Hematopoietic multipotent progenitor cell treated with erythropoietin and hydrocortisone succinate and interleukin-3 and kit ligand, for 17 days (in vitro differentiated cells): ENCODE measurements at places on chromosomes 2 and 18.

GRCh38 chr18:36139245-36139644 lies 9.5 kb downstream of the ELP2 start:
- no peak for DNase-seq

GRCh38 chr2:205659922-205660321 lies 22.4 kb upstream of the NRP2 start:
- no peak for DNase-seq

GRCh38 chr2:164913640-164914350 lies 41.5 kb downstream of the SLC38A11 start:
- peak; percentile 17 for DNase-seq

DNA sequence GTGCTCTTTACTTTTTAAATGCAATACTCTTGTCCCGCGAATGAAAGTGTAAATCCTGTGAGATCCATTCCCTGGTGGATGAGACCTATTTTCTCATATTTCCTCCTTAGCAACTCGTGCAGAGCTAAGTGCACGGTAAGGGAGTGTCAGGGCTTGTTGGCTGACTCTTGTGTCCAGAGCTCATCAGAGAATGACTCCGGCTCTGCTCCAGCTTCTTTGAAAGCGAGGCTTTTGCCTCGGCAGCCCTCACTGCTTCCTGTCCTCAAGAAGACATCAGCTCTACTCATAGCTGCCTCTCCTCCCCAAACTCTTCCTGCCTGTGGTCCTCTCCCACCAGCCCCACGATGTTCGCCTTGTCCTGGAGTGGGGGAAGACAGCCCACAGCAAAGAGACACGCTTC lies 70.7 kb downstream of the LIPG start:
- no peak for DNase-seq

DNA sequence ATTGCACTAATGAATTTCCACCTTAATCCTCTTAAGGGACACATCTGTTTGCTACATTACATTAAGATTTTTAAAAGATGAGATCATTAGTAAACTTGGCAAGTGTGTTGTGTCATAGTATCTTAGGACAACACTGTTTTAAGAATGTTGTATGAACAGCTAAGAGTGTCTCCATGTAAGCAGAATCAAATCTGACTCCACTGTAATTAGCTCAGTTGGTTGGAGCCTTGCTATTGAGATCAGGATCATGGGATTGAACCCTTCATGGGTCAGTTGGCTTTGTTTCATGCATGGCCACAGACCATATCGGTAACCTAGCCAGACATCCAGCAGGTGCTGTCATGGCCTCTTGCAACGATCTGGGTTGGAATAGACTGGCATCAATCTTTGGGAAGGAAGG lies 5.2 kb downstream of the FHOD3 start:
- DNase-seq = no peak

- no peak for DNase-seq
These were observed 41.3 kb upstream of the GBX2 start for GRCh38 chr2:236209535-236209934.

DNA sequence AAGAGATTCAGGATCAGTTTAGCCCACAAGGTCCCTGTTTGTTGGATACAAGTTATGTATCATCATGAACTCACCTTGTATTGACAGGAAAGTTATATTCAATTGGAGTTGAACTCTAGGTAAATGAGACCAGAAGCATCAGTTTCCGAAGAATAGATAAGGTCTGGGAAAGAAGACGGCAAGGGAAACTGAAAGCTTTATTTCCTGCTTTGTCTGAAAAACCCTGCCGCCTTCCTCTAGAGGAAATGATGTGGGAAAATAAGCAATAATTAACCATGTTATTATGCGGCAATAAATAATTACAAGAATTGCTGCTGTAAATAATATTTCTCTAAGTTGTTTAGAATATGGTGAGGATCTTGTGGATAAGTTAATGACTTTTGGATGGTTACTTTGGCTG lies 32.0 kb downstream of the LPIN1 start:
- DNase-seq = no peak

- DNase-seq = no peak
These were observed 66.9 kb upstream of the ITM2C start for GRCh38 chr2:230797515-230798495.

GRCh38 chr2:64391424-64391823 lies 62.5 kb upstream of the LGALSL start:
- DNase-seq = no peak

- no peak for DNase-seq
These were observed 16.3 kb upstream of the HPCAL1 start for GRCh38 chr2:10286216-10287037.

- DNase-seq = no peak
These were observed 249.0 kb downstream of the ZEB2 start for GRCh38 chr2:144270951-144271350.

DNA sequence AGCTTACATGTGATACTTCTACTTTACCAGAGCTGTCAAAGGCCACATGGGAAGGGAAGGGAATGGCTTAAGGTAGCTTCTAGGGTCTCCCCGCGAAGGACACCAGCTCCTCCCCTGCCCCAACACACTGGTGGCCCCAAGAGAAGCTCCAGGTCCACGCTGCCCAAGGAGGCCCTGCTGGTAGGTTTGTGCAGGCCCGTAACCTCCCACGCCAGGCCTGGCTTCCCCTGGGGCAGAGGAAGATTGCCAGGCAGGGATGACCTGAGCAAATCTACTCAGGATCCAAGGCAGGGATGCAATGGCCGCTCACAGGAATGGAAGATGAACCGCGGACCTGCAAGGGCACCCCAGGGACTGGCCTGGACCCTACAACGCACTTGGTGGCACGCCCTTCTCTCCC lies 205.1 kb downstream of the MGAT5 start:
- DNase-seq = no peak

GRCh38 chr2:224987733-224988132 lies 54.5 kb downstream of the DOCK10 start:
- no peak for DNase-seq

GRCh38 chr2:176562359-176563078 lies 293.3 kb downstream of the MTX2 start:
- no peak for DNase-seq

DNA sequence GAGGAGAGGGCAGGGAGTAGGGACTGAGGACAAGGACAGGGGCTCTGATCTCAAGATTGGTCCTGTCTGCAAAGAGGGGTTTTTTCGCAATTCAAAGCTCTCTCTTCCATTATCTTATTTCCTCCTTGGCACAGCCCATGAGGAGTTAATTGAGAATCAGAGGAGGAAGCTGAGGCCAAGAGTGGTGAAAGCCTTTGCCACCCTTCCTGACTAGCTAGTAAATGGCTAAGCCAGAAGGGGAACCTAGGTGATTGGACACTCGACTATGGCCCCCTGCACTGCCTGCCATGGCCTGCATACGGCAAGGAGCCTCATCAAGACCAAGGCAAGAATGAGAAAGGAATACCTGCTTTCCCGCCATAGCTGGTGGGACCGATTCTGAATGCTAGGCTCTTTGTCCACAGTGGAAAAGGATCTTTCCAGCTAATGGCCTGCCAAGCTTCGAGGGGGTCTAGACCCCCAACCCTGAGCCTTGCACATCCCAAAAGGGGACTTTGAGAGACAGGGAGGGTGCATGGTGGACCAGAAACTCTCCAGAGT lies 237.9 kb downstream of the HAUS1 start:
- DNase-seq = no peak

DNA sequence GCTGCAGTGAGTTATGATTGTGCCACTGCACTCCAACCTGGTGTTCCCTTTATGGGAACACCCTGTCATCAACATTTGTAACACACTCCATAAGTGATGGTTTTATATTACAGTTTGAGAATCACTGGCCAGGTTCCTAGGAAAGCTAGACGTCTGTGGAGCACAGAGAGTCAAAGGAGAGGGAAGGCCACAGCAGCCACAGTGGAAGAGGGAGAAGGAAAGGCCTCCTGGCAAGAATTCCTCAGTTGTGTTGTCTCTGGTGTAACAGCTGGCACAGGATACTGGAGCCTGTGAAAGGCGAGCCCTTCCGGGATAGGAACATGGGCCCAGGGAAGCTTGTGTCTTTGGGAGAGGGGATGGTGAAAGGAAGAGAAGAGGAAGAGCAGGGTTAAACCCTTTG lies 360.5 kb upstream of the PIK3C3 start:
- DNase-seq = no peak

DNA sequence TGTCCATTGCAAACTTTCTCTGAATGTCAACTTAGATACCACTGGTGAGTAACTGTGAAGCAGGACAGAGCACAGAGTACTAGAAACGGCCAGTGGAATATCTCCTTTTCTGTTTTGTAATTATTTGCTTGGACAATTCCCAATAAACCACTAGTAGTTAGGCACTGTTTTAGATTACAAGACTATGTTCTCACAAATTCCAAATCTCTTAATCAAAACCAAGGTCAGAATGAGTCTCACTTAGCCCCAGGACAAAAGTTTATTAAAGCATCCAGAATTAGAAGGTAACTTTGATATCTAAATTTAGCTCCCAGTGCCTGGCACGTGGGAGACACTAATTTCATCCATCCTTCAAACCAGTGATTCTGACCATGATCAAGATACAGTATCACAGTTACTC lies 89.0 kb downstream of the ZNF521 start:
- no peak for DNase-seq

DNA sequence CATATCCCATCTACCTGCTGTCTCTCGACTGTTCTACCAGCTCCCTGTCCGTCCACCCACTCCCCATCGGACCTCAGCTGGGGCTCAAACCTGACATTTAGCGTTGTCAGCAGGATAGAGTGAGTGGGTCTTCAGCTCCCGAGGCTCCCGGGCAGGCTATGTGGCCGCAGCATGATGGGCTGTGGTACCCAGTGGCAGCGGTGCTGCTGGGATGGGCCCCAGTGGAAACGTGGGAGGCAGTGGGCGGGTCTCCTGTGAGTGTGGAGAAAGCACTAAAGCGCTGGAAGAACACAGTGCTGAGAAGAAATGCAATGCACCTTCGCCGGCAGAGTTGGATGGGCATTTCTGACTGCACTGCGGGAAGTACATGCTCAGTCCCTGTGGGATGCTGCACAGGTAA lies 204.8 kb upstream of the SYT4 start:
- no peak for DNase-seq

GRCh38 chr2:48464264-48464795 lies 65.6 kb upstream of the STON1 start:
- DNase-seq = no peak

DNA sequence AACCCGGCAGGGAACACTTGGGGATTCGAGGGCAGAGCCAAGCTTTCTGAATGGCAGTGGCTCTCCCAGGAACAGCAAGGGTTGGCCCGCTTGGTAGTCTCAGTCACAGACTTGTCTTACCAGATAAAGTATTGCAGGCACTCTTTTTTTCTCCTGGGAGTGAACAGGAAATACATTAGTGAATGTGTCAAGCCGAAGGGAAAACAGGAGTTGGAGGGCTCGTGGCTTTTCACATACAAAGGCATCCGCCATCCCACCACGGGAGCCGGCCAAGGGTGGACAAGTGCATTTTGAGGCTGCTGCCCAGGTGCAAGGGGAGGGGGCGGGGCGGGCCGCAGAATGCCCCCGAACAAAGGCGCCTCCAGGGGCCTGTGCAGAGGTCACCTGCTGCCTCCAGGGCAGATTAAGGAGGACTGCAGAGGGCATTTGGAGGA lies 163.3 kb upstream of the SIX3 start:
- no peak for DNase-seq

GRCh38 chr2:67476809-67477790 lies 80.0 kb downstream of the ETAA1 start:
- DNase-seq = no peak

DNA sequence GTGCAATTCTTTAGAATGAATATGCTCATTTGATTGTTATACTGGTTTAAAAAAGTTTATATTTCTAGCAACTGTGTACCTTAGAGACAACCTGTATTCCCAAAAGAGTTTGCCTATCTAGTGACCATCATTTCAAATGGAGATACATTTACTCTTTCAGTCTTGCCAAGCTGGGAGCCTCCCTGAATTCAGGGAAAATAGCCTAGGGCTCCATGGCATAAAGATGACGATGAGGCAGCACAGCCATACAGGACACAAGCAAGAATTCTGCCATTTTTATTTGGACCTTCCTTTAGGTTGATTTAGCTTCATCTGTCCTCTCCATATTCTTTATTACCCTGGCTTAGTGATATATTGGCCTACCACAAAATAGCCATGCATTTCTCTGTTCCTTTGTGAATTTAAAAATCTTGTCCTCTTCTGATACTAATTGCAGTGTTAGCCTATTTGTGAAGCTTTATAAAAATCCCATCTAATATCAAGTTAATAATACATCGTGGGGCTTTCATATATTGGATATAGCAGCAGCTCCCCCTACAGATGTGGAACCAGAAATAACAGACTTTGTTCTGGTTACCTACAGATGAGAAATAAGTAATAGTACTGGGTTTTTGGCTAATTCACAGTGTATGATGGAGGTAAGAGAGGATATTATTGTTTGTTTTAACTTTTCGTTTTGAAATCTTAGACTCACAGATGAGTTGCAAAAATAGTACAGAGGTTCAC lies 1661.9 kb upstream of the PIK3C3 start:
- DNase-seq = no peak

DNA sequence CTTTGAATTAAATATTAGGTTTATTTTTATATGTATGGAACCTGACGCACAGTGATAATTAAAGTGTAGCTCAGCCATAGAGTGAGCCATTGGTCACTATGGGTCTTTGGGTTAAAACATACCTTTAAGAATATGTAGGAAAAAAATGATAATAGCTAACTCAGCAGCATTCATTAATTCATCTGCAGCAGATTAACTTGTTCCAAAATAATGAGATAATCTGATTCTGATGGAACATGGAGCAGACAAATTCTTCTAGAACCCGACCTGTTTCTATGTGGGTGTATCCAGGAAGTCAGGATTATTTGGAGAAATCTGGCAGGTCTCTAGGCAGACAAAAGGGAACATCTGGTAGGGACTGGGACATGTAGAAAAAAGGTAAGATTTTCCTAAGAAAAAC lies at the start of gene XIRP2:
Gene XIRP2, plus strand, starts transcription at position 301 of the 400 bp plus-strand sequence. CDS start 15,003 bp downstream, outside the sequence.
- DNase-seq = no peak

DNA sequence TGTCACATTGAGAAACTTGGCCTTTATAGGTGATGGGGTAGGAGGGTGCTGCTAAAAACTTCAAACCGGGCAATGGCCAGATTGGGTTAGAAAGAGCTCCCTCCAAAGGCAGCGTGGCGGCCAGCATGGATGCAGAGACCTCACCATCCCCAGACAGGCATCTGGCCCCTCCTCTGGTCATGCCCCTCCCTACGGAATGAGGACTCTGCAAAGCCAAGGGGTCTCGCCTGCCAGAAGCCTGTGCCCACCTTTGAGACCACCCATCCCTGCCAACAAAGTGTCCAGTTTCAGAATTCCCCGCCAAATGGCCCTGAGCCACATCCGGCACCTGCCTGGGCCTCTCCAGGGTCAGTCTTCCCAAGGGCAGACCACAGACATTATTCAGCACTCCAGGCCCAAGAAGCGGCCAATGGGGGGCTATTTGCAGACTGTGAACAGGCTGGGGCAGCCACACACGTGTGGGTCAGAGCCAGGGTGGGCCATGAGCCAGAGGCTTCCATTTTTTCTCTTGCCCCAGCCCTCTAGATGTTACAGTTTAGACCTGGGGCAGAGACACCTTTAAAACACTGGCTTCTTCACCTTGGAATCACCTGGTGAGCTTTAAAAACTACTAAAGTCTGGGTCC lies 4.2 kb upstream of the ATP6V1B1 start:
- DNase-seq = no peak

GRCh38 chr2:73218298-73218697 lies 4.3 kb downstream of the SMYD5 start:
- DNase-seq = no peak

- DNase-seq = no peak
These were observed 265.7 kb downstream of the CCDC85A start for GRCh38 chr2:56449449-56449860.

GRCh38 chr2:143431316-143431715 lies 302.1 kb downstream of the ARHGAP15 start:
- no peak for DNase-seq
